Stimulated activated CD4-positive, alpha-beta T cell treated with anti-CD3 and anti-CD28 coated beads, Interleukin-1b, Interleukin-23, amount 100 ng/mL, for 1 hour (primary cell): ENCODE measurements at places on chromosomes 2 and 18.

- no peak for DNase-seq
Measured at GRCh38 chr2:68046642-68047240, 16.1 kb downstream of the C1D start.

DNA sequence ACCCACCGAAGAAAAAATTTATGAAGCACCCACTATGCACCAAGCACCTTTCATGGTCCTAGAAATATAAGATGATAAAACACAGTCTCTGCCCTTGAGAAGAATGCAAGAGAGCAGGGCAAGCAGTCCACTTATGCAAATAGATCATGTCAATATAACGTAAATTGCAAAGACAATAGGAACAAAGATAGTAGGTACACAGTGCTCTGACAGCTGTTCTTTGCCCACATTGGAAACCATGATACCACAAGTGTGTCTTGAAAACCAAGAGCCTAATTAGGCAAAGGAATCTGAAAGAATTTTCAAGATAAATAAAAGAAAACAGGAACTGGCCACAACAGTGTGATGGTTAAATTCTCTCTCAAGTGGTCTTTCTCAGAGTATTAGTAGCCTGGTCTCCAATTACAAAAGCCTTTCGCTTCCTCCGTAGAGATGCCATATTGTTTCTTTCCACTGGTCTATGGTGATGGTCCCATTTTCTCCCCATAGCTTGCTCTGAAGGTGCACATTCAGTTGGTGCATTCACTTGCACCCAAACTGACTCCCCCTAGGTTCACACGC, 108.5 kb downstream of the VWC2L start:
- no peak for DNase-seq

GRCh38 chr2:10984418-10985135, 72.8 kb downstream of the KCNF1 start:
- no peak for DNase-seq

DNA sequence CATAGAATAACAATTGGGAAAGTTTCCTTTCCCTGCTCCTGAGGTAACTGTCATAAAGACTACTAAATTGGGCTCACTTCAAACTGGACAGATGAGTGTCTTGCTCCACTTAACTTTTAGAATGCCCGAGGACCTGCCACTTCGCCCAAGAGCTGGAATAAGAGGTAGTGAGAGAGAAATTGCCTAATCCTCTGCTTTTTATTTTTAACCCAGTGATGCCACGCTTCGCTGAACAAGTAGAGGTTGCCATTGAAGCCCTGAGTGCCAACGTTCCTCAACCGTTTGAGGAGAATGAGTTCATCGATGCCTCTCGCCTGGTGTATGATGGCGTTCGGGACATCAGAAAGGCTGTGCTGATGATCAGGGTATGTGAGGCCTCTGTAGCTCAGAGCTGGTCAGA, 269.4 kb upstream of the LRRTM1 start:
- no peak for DNase-seq

GRCh38 chr2:215601990-215602721, 166.3 kb upstream of the FN1 start:
- no peak for DNase-seq

GRCh38 chr2:233223059-233223894, 28.2 kb upstream of the ATG16L1 start:
- DNase-seq, result no peak

DNA sequence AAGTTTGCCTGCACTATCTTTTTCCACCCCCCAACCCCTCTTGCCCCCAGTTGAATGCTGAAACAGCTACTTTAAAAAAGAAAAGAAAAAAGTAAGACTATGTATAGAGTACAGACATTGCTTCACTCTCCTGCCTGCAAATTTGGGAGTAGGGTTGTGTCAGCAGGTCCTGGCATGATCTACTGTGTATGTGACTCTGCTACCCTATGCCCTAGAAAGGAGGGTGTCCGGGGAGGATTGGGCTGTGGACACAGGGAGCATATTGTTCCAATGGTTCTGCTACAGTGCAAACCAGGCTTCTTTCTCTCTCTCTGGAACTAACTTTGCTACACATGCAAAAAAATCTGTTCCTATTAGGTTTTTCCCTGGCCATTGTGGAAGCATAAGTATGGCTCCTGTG, 9.9 kb upstream of the ZEB2 start:
- DNase-seq, result no peak

- DNase-seq, result no peak
Measured at GRCh38 chr2:216645636-216645950, 12.4 kb downstream of the IGFBP2 start.

- no peak for DNase-seq
Measured at GRCh38 chr2:67260343-67261277, 136.5 kb upstream of the ETAA1 start.
